ENCODE measurements at places on chromosomes 1 and 21. TPM values are rescaled to one million over a fixed set of nuclear protein-coding genes. Genes with fewer than 3 reads are reported as not detected.

ARHGEF10L gene
- 6.3 TPM for total RNA-seq

TRIM58 gene
- not detected for total RNA-seq

DNA sequence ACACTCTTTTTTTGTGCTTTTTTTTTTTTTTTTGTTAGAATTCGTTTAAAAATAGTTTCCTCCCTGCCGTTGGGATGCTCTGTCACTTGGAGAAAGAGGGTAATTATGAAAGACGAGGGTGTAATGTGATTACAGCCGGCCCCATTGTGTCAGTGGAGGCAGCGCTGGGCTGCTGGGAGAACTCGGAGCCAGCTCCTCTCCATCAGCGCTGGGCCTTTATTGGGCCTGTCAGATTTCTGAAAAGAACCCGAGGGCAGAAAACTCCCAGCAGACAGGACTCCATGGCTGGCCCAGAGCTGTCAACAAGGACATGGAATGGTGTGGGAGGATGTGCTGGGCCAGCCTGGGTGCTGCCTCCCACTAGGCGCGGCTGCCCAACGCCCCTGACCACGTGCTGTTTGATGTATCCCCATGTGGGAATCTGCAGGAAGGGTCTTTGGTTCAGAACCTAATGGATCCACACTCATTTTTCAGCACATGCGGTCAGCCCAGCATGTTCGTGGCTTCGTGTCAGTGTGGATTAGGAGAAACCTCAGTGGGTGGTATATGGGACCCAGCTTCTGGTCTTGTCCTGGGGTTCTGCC lies 222.6 kb upstream of the KIAA0040 start:
- DNase-seq = no peak

RBP7 gene
- total RNA-seq = 0.26 TPM

CDCA8 gene
- total RNA-seq = 0.38 TPM

Data from bronchial epithelial cell (primary cell).